RPMI7951 (cell line): ENCODE measurements at places on chromosomes 13 and 19.

GRCh38 chr13:64758521-64759244, 2471.5 kb downstream of the PCDH9 start:
- DNase-seq: no peak

GRCh38 chr13:38883783-38884182, 106.8 kb downstream of the STOML3 start:
- no peak for DNase-seq

DNA sequence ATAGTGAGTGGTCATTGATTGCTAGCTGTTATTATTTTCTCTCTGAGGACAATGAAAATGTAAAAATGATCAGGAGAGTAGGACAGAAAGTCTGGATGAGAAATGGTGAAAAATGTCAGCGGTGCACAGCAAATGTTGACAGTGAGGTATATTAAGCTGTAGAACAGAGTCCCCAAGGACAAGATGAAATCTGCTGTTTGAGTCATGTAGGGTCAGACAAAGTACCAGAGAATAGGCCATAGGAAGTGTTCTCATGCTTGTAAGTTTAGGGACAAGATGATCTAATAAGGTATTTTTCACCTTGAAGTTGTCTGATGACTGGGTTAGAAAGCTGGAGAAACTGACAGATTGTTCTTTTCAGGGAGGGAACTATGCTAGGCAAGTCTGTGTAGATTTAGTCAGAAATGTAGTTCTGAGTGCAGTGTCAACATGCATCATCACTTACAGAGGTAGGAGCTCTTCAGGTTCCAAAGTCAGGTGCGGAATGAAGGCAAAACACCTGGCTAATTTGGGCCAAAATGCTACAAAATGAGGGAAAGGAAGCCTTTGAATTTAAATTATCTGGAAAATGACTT, 369.3 kb downstream of the DLEU7 start:
- no peak for DNase-seq

DNA sequence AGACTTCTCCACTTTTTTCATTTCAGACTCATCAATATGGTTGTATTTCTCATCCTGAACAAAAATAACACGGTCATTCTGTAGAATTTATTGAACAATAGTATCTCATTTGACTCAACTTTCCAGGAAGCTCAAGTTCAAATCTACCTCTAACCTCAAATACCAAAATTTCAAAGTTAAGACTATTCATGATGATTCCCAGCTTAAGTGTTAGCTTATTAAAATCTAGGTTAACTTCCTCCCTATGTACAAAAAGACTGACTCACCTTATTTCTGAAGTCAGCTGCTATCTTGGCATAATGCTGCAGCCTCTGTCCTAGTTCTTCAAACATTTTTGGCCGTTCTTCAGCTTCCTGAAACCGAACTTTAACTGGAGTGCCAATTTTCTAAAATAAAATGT, 23.2 kb downstream of the HSPH1 start:
- no peak for DNase-seq

- no peak for DNase-seq
Observed at GRCh38 chr13:43304945-43305344, 281.6 kb downstream of the DNAJC15 start.

- DNase-seq: no peak
Observed at GRCh38 chr19:1882089-1882785, 3.1 kb downstream of the ABHD17A start.

GRCh38 chr19:21202865-21203494, 61.1 kb downstream of the ZNF431 start:
- DNase-seq: peak; percentile 20

- DNase-seq: no peak
Observed at GRCh38 chr19:38564981-38565690, 52.6 kb downstream of the MAP4K1 start.

GRCh38 chr19:34540811-34541557, 59.4 kb downstream of the WTIP start:
- no peak for DNase-seq

DNA sequence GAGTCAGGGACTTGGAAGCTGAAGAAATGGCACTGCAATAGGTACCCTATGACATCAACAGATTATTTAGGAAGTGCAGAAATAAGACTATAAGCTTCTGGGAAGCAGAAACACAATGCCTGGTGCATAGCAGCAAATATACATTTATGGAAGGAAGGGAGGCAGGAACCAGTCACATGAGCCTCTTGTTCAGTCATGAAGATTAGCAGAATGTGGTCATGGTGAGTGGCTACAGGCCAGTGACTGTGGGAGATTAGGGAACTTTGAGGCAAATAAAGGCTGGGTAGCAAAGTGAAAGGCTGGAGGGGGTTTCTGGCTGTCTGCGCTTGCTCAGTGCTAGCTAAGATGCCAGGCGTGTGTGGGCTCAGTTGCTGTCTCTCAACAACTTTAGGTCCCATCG, 96.3 kb downstream of the EPSTI1 start:
- DNase-seq: no peak

DNA sequence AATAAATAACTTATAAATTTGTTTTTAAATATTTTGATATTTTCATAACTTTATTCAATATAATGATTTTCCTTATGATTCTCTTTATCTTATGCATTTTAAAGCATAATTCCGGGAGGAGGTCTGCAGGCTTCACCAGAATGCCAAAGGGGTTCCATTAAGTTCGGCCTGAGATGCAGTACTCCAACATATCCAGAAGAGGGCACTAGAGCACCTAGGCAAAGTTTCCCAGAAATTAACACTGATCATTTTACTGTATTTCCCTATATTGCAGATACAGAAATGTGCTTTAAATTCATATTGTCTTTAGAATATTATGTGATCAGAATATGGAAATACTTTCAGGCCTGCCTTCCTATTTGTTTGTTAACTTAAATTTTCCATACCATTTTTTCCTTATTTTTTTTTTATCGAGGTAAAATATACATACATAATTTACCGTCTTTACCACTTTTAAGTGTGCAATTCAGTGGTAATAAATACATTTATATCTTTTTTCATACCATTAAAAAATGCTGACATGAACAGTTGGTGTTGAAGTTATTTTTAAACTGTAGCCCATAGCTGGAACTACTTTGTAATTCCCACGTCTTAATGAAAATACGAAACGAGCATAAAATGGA, 58.9 kb upstream of the TM9SF2 start:
- DNase-seq: peak; percentile 43

- DNase-seq: peak; percentile 44
Observed at GRCh38 chr13:33312150-33312860, 26.8 kb upstream of the STARD13 start.

GRCh38 chr19:39432677-39433025, 3.1 kb downstream of the RPS16 start:
- DNase-seq: no peak

DNA sequence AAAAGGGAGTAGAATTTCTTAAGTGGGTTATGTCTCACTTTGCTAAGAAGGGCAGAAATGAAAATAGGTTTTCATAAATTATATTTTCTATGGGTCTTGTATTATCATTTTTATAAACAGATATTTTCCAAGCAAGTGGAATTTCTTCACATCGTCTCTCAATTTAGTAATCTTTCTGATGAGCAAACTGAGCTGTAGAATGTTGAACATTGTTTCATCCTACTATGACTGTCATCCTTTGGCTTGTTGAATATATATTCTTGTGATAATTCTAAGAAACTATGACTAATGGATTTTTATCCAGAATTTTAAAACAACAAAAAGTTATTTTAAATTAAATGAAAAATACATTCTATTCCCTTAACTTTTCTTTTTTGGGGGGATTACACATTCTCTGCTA, 313.8 kb downstream of the ENOX1 start:
- DNase-seq: no peak

DNA sequence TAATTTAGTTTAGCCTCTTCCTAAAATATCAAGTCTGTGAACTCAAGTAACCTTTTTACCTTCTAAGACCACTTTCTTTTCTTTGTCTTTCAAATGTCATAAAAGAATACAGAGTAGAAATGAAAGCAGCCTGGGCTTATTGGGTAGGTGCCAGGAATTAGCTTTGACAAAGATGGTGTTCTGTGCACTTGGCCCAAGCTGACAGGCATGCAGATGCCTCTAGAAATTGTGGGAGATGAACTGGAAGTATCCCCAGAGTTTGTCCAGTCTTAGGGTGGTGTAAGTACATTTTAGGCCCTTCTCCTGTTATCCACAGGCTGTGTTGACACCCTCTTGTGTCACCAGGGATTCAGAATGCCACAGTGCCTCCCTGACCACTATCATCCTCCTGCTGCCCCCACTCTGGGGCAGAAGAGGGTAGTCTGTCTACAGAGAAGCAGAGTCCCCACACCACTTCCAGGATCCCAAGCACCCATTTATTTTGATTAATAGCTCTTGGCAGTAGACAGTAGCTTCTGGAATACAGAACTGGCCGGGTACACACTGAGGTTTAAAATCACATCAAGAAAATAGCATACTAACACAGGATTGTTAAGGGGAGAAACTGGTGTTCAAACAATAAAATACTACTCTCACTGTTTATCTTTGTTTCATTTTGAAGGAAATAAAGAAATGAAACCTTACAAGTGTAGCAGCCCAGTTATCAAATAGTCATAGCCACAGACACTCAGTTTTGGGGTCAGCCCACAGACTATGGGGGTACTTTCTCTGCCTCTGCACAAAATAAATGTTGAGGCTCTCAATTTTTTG, 343.2 kb downstream of the KCNRG start:
- DNase-seq: peak; percentile 26

- peak; percentile 82 for DNase-seq
Observed at GRCh38 chr13:85586422-85586831, 212.8 kb downstream of the SLITRK6 start.

GRCh38 chr19:48627865-48628314, 8.6 kb downstream of the SPHK2 start:
- DNase-seq: no peak

DNA sequence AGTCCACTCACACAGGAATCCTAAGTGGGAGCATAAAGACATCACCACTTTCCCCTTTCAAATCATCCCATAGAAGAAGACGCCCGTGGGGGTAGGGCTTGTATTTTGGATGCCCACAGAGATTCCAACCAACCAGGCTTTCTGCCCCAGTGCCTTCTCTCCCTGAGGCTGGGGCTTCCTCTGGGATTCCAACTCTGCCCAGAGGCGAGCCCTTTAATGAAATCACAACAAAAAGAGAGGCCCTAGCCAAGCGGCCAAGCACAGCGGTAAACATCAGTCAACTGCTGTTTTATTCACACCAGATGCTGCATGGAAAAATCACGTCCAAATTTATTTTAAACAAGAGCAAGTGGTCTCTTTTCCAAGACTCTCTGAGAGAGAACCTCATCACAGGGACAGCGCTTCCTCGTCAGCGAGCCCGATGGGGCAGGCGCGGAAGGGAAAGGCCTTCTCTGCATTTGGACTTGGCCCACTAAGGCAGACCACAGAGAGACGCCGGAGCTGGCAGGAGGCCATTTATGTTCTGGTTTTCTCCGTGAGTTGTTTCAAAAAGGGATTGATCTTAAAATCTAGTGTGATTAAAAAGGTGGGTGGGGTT, 31.5 kb downstream of the ADPRHL1 start:
- no peak for DNase-seq

GRCh38 chr19:45885556-45886426, at the start of gene IRF2BP1:
TSS of gene IRF2BP1 (minus strand) at chr19:45886141. CDS start at chr19:45885774, 367 bp downstream.
- peak; percentile 92 for DNase-seq

DNA sequence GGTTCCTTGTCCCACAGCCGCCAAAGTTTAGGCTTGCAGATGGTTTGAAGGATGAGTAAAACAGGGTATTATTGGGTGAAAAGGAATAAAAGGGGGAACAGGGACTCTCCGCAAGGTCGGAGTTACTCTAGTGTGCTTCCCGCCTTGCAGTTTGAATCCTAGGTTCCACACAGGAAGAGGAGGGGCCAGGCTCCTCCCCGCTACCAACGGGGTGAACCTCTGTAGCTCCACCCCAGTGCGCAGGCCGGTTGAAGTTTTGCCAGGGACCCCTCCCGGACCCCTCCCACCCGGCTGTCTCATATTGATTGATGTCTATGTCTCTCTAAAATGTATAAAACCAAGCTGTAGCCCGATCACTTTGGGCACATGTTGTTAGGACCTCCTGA, 11.6 kb upstream of the GTF2F2 start:
- no peak for DNase-seq

DNA sequence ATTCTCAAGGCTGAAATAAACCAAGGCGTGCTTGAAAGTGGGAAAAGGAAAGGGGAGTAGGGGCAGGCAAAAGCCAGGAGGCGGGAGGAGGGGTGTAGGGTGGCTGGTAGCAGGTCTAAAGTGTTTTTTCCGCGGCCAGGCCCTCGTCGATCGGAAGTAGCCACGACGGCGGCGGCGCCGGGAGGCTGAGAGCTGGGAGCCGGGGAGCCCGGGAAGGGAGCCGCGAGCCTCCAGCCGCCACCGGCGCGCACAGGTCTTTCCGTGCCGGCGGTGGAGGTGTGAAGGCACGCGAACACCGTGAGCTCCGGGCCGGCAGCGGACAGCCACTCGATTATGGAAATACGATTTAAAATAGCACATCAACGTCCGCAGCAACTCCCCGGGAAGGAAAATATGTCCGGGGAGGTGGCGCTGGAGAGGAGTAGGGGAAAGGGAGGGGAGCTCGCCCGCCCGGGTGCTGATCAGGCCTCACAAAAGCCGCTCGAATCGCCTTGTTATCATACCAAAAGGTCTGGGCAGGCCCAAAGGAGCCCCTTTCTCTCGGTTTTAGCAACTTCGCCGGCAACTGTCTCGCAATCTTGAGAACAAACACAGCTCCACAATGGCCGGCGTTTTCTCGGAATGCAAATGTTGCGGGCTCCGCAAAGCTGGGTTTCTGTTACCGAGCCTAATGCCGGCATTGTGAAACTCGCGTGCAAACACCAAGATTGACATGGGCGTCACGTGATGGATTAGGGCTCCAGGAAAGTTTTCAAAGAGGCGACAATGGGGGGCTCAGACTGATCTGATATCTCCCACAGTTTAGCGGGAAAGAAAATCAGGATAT, 2.9 kb upstream of the PCDH8 start:
- DNase-seq: peak; percentile 6

- no peak for DNase-seq
Observed at GRCh38 chr19:4077007-4077374, 10.3 kb upstream of the ZBTB7A start.

GRCh38 chr19:55133639-55134444, 15.2 kb downstream of the TNNT1 start:
- no peak for DNase-seq

- peak; percentile 55 for DNase-seq
Observed at GRCh38 chr19:15378534-15379082, 979 bp downstream of the AKAP8 start.

DNA sequence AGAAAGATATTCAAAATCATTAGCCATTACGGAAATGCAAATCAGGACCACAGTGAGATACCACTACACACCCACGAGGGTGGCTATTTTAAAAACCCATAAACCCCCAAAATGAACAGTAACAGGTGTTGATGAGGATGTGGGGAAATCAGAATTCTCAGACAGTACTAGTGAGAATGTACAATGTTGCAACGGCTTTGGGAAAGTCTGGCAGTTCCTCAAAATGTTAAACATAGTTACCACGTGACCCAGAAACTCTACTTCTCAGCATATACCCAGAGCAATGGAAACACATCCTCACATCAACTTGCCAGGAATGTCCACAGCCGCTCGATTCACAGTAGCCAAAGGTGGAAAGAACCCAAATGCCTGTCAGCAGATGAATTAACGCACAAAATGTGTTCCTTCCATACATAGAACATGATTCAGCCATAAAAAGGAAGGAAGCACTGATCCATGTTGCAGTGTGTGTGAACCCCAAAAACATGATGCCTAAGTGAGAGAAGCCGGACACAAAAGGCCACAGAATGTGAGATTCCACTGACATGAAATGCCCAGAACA, 7.0 kb downstream of the PLVAP start:
- DNase-seq: no peak
